Activated CD8-positive, alpha-beta T cell treated with anti-CD3 and anti-CD28 coated beads, Interleukin-2, amount 10 ng/mL, durations not matched to agents 7 days and 5 days (primary cell): ENCODE measurements at places on chromosomes 7 and 10. TPM values are rescaled to one million over a fixed set of nuclear protein-coding genes. Genes with fewer than 3 reads are reported as not detected.

Gene SORBS1
- total RNA-seq, result 0.24 TPM

Gene TMEM229A
- not detected for total RNA-seq

Gene FIGNL1
- 40.7 TPM for total RNA-seq

Gene OR2F2
- not detected for total RNA-seq

Gene CTAGE8
- total RNA-seq, result 2.2 TPM

Gene SLC26A4
- total RNA-seq, result 0.94 TPM

Gene CFTR
- total RNA-seq, result not detected

Gene CCT6A
- 157 TPM for total RNA-seq

Gene ITGB8
- total RNA-seq, result not detected

Gene KCND2
- total RNA-seq, result not detected

Gene OLAH
- 0.18 TPM for total RNA-seq

Gene SLC13A4
- total RNA-seq, result not detected

Gene ZFAND2A
- total RNA-seq, result 25.6 TPM
